ENCODE measurements at places on chromosomes 13 and 19. TPM values are rescaled to one million over a fixed set of nuclear protein-coding genes. Genes with fewer than 3 reads are reported as not detected.

DNA sequence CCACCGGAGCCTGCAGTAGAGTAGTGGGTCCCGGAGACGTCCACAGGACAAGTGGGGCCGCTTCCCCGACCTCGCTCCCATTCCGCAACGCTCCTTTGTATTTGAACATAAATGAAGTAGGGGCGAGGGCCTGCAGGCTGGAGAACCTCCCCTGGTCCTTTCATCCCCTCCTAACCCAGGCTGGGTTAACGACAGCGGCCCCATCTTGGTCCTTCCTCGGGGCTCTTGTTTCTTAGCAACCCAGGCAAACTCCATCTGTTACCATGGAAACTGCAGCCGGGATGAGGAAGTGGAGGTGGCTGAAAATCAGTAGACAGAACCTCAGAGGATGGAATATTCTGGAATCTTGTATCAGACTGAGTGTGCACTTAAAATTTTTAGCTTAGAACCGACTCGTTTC lies 132.6 kb upstream of the USP29 start:
- DNase-seq, result no peak

DNA sequence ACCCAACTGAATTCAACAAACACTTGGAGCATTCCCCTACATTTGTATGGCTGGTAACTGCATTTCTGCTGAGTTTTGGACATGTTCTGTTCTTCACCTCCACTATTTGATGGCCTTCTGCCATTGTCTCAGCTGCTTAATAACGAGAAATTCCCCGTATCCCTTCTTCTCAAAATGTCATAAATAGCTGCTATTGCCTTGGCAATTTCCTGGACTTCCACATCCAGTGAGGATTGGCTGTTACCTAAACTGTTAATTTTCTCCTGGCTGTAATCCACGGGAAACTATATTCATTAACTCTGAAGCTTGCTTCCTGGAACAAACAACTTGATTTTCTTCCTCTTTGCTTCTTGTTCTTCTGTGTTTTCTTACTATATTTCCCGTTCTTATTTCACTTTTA lies 69.5 kb upstream of the TDRD3 start:
- no peak for DNase-seq

DNA sequence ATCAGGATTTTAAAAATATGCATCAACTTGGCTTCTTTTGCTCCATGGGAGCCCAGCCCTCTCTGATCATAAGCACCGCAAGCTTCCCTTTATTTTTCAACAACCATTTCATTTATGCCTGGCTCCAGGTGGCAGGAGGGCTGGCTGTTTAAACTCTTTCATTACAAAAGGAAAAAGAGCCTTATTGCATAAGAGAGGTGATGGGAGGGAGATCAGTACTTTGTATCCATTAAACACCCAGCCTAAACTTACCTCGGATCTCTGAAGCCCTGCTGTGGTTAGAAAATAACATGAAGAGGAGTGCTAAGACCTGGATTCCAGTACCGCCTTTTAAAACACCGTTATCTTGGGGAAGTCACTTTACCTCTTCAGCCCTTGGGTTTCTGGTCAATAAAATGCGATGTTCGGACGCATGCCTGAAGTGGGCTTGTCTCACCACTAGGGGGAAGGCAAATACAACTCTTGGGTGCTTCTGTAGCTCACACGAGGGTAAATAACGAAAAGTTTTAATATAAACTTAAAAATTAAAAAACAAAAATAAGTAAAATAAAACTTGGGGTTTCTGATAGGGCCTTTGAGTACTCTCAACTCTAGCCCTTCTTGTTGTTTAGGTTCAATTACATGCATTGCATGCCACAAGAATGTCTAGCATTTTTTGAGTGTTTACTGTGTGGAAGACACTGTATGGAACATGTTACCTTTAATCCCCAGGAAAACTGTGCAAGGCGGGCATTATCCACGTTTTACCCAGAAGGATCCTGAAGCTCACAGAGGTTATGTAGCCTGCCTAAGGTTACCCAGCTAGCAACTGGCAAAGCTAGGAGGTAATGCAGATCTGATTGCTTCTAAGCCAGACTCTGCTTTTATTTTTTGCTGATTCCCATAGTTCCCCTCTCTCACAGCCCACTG lies 240.3 kb downstream of the LMO7 start:
- peak; percentile 74 for DNase-seq

SLITRK6 gene
- total RNA-seq, result 0.47 TPM

- no peak for DNase-seq
Measured at GRCh38 chr13:52447815-52448552, 2.5 kb downstream of the VPS36 start.

- no peak for DNase-seq
Measured at GRCh38 chr13:33677215-33677614, 140.7 kb upstream of the RFC3 start.

GRCh38 chr19:34452723-34453122 lies 24.5 kb downstream of the UBA2 start:
- DNase-seq, result no peak

DNA sequence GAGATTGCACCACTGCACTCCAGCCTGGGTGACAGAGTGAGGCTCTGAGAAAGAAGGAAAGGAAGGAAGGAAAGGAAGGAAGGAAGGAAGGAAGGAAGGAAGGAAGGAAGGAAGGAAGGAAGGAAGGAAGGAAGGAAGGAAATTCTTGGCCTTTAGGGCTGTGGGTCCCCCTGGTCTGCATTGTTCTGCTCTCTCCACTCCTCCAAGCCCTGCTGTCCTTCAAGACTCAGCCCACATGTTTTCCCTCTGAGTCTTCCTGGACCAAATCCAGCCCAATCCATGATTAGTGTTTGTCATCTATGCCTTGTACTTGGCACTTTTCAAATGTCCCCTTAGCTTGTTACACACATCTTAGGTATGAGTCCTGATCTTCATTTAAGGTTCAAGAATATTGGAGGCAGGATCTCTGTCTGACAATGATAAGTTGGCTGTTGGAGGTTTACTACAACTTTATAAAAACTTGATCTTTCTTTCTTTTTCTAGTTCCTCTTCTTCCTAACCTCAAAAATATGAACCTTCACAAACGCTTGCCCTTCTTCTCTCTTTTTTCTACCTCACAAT lies 48.8 kb upstream of the INTS6 start:
- no peak for DNase-seq

DNA sequence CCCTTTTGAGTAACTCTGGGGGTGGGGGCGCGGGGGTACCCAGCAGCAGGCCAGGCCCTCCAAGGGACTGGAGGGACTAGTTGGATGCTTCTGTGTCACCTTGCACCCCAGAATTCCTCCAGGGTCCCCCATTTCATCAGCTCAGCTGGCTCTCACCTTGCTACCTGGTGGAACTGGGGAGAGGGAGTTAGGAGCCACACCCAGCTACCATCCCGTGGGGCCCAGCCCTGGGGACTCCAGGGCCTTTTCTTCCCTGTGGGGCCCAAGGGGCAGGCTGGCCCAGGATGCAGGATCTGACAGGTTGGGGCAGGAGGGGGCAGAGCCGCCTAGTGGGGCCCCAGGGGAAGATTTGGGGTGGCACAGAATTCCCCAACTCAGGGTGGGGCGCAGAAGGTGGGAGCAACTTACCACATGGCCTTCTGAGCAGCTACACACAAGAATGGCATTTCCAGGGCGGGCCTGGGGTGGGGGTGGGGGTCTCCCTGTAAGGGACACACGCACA lies 32.8 kb upstream of the NANOS3 start:
- DNase-seq, result no peak
